ENCODE measurements at places on chromosomes 5 and 9.

DNA sequence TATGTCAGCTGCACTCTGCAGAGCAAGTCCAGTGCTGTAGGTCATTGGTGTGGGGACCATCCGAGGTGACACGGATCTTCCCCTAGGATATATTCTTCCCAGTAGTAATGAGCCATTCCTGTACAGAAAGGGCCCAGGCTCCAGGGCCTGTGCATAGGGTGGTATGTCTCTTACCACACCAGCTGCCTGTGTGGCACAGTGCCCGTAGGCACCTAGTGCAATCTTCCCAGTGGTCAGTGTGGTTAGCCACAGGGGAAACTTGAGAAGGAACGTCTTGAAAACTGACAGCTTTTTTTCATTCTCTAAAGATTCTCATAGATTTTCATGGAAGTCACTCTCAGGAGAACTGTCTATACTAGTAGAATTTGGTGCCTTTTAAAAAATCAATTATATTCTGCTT lies 39.8 kb downstream of the CYSTM1 start:
- no peak for DNase-seq

- no peak for DNase-seq
Observed at GRCh38 chr5:72456391-72457074, 50.7 kb downstream of the ZNF366 start.

DNA sequence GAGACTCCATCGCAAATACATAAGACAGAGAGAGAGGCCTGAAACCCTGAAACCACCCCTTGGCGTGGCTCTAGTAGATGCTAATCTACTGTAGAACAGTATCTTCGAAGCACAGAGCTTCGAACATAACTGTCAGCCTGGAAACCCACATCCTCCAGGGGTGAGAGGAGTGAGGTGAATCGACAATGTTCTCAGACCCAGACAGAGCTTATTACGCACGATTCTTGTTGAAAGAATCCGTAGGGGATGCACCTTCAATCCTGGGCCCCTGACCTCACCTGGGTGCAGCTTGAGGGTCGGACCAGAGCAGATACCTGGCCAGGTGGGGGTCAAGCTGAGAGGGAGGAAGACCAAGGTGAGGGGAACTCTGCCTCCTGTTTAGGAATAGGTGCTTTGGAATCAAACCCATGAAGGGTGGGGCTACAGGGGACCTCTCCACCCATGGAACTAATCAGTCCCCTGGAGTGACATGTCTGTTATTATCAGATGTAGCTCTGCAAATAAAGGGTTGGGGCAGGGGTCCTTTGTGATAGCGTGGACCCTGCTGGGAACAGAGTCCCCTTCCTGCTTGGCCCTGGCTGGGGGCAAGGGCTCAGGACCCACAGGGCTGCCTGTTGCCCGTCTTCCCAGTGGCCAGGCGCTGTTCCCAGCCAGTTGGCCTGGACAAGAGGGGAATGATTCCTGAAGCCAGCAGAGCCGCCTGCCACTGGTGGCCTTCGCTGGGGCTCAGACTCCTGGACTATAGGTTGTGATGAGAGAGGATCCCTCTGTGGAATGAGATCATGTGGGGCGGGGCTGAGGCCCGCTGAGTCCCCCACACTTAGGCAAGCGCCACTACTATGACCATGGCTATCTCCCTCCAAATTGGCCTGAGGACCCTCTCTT lies 41.2 kb downstream of the DBH start:
- no peak for DNase-seq

DNA sequence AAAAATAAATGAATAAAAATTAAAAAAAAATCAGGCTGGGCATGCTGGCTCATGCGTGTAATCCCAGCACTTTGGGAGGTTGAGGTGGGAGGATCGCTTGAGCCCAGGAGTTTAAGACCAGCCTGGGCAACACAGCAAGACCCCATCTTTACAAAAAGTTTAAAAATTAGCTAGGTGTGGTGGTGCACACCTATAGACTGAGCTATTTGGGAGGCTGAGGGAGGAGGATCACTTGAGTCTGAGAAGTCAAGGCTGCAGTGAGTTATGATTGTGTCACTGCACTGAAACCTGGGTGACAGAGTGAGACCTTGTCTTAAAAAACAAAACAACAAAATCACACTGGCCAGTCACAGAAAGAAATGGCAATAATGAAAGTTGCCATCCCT lies 3.4 kb upstream of the CNTRL start:
- DNase-seq, result no peak

- peak; percentile 88 for DNase-seq
Observed at GRCh38 chr9:106916466-106917235, 53.7 kb downstream of the ZNF462 start.

DNA sequence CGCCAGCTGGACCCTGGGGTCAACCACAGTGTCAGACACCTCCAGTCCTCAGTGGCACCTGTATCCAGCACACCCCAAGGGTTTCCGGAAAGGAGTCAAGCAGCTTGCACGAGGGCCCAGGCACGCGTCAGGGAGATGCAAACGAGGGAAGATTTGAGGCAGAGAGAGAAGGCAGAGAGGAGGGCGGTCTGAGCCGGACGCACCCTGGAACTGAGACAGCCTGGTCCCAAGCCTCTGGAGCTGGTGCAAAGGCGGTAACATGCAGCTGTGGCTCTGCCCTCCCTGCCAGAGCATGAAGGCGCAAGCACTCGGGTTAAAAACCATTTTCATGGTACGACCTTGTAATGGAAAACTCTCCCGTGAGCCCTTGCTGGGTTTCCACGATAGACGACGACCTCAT lies 32.2 kb downstream of the SLC6A18 start:
- DNase-seq, result no peak

DNA sequence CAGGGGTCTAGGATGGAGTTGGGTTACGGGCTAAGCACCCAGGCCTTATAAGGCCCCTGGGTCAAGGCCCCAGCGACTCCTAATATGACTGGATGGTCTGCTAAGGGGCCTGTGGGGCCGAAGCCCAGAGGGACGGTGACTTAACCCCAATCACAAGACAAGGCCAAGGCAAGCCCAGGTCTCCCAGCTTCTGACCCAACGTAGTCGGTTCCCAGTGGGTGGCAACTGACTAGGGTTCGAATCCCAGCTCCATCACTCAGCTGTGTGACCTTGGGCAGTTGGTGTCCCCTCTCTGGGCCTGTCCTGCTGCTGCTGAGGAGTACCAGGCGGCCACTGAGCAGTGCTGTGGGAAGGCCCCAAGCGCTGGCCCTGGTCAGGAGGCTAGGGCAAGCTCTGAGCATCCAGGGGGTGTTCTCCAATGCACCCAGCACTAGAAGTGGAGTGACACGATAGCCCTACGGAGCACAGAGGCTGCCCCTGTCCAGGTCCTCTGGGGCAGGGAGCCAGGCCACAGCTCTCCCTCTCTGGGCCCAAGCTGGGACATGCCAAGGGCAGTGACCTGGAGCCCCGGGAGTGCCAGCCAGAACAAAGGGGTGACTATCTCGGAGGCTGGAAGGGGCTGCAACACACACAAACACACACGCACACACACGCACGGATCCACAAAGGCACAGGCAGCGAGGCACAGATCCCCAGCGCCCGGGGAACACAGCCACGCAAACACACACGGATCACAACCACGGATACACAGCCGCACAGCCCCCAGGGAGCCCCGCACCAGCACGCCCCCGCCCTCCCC lies 512 bp downstream of the AK1 start:
- peak; percentile 39 for DNase-seq

DNA sequence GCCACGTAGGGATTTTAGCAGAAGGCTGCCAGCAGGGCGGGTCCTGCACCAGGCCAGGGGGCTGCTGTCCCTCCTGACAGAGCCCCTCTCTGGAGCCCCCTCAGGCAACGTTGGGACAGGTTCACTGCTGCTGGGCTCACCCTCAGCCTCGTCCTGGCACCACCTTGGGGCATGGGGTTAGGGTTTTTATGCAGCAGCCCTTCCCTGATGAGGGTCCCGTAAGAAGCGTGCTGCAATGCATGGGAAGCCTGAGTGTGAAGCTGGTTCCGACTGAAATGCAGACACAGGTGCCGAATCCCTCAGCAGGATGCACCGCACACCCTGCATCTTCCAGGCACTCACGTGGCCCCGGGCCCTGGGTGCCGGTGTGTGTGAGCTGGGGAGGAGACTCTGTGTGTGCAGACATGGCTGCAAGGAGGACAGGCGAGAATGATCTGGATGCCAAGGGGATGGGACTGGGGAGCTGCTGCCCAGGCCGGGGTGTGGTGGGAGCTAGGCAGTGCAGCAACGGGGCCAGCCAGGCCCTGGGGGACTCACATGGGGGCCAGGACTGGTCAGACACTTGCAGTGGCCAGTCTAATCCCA lies 27.1 kb downstream of the ZDHHC11B start:
- DNase-seq, result no peak

DNA sequence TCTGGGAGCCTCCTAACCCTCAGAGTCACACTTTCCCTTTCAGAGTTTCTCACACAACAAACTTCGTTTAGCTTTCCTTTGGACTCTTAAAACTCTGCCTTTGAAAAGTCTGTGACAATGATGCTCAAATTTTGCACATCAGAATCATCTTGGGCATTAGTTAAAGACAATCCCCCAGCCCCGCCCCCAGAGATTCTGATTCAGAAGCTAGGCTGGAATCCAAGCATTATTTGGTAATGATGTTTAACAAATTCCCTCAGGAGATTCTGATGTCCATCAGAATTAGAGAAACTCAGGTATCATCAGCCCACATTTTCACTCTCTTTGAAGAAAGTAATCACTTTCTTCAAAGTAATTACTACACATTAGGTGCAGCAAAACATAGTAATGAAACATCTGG lies 9.6 kb upstream of the PLPP1 start:
- DNase-seq, result no peak

DNA sequence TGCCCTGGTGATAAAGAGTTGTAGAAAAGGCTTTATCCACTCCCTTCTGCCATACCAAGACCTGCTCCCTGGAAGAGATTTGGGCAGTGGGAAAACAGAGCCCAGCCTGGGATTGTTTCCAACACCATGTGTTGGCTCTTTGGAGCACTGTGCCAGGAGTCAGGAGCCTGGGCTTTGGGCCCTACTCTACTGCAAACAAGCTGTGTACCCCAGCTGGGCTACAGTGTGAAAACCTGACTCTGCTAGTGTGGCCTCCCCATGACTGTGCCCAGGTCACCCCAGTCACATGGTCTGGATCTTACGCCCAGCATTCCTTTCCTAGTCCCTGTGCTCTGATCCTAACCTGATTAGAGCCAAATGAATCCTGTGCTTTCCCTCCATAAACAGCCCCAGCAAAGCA lies 39.3 kb upstream of the SHB start:
- DNase-seq, result no peak

GRCh38 chr5:90983148-90983547 lies 400.0 kb downstream of the ARRDC3 start:
- DNase-seq, result no peak

DNA sequence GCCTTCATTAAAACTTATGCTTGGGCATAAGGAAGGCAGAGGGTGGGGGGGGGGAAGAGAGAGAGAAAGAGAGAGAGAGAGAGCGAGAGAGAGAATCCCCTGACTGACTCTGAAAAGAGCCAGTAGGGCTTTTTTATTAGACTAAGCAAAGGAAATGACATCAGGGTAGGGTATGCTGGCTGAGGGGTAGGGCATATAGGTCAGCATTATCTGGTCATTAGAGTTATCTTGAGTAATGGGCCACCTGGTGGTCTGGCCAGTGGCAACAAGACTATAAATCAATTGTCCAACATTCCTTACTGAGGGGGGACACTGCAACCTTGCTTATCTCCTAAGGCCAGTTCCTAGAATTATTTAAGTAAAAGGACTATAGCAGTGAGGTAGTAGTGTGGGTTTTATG lies 67.2 kb downstream of the TSSK1B start:
- DNase-seq, result peak; percentile 53

GRCh38 chr9:119334745-119335144 lies 34.5 kb downstream of the BRINP1 start:
- DNase-seq, result no peak

GRCh38 chr9:26310294-26310693 lies 582.3 kb downstream of the CAAP1 start:
- DNase-seq, result peak; percentile 26

- DNase-seq, result no peak
Observed at GRCh38 chr5:55345327-55345726, 37.5 kb downstream of the MTREX start.

DNA sequence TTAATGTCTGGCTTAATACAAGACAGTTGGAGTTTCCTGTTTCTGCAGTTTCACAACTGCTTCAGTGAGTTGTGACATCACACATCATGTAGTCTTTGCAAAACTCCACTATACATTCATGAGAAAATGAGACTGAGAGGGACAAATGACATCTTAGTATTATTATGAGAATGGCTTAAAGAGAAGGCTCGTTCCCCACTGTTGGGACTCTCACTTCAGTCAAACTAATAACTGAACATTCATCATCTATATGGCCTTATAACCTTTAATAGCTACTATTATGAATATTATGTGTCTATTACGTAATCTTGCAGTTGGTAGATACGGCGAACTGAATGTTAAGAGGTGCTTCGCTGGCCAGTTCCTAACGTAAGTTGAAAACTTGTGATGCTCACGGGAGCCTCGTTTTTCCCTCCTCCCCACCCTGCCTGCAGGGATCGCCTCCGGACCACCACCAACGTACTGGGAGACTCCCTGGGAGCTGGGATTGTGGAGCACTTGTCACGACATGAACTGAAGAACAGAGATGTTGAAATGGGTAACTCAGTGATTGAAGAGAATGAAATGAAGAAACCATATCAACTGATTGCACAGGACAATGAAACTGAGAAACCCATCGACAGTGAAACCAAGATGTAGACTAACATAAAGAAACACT lies 79.4 kb downstream of the SLC1A3 start:
- no peak for DNase-seq

GRCh38 chr5:143396353-143396940 lies 7.0 kb downstream of the NR3C1 start:
- DNase-seq, result no peak

DNA sequence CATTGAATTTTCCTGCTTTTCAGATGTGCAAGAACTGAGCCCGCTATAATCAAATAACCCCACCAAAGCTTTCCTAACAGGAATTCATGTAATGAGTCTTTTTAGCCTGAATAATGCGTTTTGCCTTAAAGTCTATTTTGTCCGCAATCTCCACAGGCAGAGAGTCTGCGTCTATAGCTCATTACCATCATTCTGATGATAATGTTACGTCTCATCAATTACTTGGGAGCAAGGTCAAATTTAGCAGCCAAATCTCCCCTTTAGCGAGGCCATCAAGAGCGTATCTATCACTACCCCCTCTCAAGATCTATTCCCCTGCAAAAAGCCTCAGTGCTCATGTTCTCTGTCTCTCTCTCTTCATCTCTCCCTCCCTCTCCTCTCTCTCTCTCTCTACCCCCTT lies 416.1 kb downstream of the ZSWIM6 start:
- no peak for DNase-seq

GRCh38 chr5:141870228-141870627 lies 8.0 kb downstream of the PCDH1 start:
- DNase-seq, result no peak

GRCh38 chr5:160360310-160360709 lies 10.1 kb downstream of the C1QTNF2 start:
- no peak for DNase-seq

GRCh38 chr5:177003649-177004048 lies 2.9 kb downstream of the UIMC1 start:
- DNase-seq, result peak; percentile 53

GRCh38 chr9:79829566-79830302 lies 258.0 kb downstream of the TLE4 start:
- DNase-seq, result no peak

- no peak for DNase-seq
Observed at GRCh38 chr5:181265092-181265671, 4.2 kb upstream of the TRIM52 start.

GRCh38 chr5:93055561-93055960 lies 525.5 kb downstream of the NR2F1-AS1 start:
- no peak for DNase-seq

- no peak for DNase-seq
Observed at GRCh38 chr5:119342406-119342805, 13.4 kb upstream of the TNFAIP8 start.

GRCh38 chr5:54521856-54522479 lies 4.4 kb downstream of the SNX18 start:
- no peak for DNase-seq
